ENCODE measurements at places on chromosomes 1 and 21.

GRCh38 chr1:56564615-56565014 lies 14.7 kb downstream of the PLPP3 start:
- no peak for DNase-seq

DNA sequence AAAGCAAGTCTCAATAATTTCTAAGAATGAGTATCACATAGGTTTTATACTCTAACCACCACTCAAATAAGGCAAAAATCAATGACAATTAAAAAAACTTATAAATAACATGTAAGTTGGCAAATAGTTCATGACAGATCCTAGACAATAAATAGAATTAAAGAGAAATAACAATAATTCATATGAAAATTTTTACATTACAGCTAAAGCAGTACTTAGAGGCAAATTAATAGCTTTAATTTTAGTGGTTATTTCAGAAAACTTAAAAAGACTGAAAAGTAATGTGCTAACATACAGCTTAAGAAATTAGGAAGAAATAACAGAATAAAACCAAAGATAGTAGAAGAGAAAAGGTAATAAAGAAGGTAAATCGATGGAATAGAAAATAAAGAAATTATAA lies 179.9 kb upstream of the SPAG17 start:
- DNase-seq = no peak

GRCh38 chr1:226497991-226498639 lies 50.4 kb upstream of the STUM start:
- no peak for DNase-seq

DNA sequence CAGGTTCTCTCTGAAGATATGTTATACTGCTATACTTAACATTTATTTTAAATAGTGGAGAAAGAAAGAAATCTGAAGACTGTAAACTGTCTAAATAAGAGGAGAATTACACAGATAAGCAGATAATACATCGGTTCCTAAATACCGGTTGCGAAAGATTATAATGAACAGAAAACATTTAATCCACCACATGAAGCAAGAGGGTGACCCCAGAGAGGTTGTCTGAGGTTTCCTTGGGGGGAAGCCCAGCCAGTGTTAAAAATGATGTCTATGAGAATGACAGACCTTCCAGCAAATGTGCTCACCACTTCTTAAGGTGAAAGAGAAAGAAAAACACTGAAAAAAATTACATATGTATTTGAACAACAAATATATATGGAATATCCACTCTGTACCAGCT lies 356.4 kb upstream of the KAZN start:
- no peak for DNase-seq

- DNase-seq = no peak
Measured at GRCh38 chr1:221084681-221085080, 205.4 kb downstream of the HLX start.

DNA sequence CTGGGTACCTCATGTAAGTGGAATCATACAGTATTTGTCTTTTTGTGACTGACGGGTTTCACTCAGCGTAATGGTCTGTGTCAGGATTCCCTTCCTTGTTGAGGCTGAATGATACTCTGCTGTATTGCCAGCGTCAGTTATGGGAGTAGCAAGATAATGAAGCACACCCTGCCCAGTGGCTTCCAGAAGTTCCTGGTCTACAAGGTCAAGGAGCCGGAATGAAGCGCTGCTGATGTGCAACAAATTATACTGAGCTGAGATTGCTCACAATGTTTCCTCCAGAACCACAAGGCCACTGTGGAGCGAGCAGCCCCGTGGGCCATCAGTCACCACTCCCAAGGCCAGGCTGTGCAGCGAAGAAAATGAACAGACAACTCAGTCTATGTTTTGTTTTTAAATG lies 24.0 kb upstream of the TDRD10 start:
- DNase-seq = no peak

DNA sequence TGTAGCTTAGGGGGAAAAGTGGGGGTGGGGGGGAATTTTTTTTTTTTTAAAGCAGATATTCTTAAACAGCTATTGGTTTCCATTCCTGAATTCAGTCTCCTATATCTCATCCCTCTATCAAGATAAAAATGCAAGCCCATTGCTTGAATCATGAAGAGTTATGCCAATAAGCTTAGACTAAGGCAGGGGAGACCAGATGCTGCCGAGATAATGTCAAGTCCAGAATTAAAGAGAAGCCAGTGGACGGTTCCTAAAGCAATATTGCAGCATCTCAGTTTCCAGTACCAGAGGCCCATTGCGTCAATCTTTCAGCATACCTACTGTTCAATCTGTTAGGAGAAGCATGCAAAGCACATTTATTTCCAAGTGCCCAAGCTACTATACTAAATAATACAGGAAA lies 309.4 kb downstream of the BARHL2 start:
- no peak for DNase-seq

DNA sequence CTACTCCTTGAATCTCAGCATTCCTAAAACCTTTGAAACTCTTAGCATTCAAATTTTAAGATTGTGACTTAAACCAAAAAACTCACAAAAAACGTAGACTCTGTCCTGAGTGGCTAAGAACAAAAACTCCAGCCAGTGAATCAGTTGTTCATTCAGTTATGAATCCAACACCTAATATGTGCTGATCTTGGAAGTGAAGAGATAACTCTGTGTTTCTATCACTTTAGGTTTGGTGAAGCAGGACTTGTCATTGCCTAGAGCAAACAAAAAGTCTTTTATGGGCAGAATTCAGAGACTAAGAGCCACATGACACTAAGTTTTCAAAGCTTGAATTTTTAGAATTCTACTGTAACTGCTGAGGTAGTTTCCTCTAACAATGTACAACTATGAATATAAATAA lies 10.4 kb upstream of the GPR137B start:
- no peak for DNase-seq

- no peak for DNase-seq
Measured at GRCh38 chr1:59994302-59995198, 68.0 kb upstream of the CYP2J2 start.

DNA sequence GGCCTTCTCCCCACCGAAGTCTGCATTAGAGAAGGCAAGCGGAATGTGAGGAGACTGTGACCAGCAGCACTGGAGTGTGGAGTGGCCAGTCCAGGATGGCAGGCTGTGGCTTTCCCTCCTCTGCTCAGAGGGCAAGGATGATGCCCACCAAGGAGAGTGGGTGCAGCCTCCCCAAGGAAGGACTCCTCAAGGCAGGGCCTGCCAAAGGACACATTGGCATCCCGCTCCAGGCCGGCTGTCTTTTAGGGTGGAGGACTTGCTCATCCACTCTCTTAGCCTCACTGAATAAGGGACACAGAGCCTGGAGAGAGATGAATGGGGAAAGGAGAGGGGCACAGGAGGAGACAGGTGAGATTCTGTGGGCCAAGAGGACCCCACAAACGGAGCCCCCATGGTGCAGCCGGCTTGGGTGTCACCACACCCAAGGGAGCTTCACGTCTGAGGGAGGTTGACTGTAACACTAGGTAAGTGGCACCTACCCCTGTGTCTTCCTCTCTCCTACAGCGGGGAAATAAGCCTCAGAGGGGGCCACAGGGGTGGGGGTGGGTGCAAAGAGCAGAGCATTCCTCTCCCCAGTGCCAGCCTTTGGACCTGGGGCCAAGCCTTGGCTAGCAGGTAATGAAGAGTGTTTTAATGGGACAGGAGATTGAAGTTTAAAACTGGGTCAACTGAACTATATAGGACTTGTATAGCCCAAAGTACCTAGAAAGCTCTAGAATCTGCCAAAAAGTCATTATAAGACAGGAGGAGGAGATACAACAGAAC lies 4.2 kb upstream of the NES start:
- DNase-seq = no peak

GRCh38 chr1:219871427-219872057 lies 56.8 kb downstream of the SLC30A10 start:
- DNase-seq = no peak

- DNase-seq = no peak
Measured at GRCh38 chr21:46425571-46425970, 33.1 kb upstream of the DIP2A start.

DNA sequence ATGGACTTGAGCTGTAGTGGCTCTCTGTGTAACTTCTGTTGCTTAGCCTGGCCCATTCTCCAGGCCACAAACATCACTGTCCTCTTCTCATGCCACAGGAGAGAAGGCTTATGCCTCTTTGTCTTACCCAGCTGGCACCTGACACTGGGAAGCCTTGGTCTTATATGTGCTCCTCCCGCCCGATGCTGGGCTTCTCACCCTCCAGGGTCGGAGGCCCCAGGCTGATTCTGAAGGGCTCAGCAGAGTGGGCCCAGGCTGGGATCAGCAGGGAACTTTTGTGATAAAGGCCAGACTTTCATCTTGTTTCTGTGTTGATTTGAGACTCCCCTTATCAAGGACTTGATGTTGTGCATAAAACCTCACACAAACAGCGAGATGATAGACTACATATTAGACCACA lies 29.8 kb downstream of the TRPM2 start:
- no peak for DNase-seq

DNA sequence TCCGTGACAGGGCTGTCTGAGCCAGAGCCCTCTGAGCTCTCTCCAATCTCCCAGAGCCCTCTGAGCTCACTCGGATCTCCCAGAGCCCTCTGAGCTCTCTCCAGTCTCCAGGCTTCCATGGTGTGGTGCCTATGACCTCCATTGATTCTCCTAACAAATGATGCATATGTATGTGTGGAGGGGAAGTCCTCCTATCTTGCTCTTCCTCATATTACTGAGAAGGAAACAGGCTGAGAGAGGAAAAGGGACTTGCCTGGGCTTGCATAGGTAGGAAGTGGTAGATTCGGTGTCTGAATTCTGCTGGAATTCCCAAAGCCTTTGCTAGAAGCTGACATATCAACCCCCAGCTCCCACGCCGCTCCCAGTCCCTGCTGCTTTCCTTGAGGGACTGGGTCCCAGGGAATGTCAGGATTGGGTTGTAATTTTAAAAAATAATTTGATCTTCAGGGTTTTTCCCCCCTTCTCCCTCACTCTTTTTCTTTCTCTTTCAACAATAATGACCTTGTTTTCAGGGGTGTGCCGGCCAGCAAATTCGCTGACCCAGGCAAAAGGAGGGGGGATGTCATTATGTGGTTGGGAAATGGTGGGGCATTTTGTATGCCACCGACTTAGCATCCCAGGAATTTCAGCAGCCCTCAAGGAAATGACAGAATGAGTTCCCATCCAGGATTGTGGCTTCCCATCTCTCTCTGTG lies 42.3 kb upstream of the RUNX3 start:
- no peak for DNase-seq

DNA sequence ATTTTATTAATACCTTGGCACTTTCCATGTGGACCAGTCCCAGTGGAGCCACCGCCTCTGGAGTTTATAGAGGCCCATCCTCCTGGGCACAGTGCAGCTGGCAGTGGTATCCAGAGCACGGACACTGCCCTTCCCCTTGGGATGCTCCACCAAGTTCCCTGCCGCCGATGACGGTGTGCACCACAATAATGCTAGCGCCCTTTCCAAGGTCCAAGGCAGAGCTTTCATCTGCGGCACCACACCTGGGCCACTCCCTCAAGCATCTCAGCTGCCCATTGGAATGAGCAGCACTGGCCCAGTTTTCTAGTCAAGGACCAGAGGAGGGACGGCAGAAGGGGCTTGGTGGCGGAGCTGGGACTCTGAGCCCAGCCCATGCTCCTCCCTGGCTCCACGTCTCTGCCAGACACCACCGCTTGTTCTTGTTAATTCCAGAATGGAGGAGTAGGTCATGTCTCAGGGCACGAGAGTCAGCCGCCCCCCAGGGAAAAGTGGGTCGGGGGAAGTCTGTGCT lies 24.5 kb downstream of the SIM2 start:
- DNase-seq = no peak

DNA sequence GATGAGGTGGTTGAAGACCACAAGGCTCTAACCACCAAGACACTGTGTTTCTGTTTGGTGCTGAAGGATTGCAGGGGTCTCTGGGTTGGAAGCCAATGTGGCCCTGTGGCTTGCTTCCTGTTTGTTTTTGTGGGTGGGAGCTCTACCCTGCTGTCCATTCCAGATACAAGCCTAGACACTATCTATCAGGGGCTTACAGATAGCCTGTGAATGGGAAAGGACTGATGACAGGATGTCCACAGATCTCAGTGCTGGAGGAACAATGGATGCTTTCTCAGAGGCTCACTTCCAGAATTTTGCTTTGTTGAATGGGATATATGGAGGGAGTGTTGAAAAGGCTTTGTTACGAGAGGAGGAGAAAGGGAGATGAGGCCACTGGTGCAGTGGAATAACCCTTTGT lies 69.7 kb downstream of the NOS1AP start:
- DNase-seq = no peak

DNA sequence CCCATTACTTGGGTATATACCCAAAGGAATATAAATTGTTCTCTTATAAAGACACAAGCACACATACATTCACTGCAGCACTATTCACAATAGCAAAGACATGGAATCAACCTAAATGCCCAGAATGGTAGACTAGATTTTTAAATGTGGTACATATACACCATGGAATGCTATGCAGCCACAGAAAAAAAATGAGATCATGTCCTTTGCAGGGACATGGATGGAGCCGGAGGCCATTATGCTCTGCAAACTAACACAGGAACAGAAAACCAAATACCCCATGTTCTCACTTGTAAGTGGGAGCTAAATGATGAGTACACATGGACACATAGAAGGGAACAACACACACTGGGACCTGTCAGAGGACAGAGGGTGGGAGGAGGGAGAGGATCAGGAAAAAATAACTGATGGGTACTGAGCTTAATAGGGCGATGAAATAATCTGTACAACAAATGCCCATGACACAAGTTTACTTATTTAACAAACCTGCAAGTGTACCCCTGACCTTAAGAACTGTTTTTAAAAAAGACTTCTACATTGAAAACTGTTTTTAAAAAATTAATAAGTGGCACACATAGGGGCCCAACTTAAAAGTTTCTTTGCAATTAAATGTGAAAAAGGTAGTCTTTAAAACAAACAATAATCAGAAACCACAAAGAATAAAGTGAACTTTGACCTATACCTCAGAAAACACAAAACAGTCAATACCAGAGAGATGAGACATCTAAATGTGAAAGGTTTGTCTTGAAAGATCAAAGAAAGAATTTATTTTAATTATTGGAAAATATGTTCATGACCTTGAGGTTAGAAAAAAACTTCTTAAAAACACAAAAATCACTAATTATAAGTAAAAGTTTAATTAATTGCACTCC lies 75.2 kb downstream of the CDC42BPA start:
- DNase-seq = no peak

- DNase-seq = no peak
Measured at GRCh38 chr1:167543199-167543990, 10.2 kb downstream of the CREG1 start.

DNA sequence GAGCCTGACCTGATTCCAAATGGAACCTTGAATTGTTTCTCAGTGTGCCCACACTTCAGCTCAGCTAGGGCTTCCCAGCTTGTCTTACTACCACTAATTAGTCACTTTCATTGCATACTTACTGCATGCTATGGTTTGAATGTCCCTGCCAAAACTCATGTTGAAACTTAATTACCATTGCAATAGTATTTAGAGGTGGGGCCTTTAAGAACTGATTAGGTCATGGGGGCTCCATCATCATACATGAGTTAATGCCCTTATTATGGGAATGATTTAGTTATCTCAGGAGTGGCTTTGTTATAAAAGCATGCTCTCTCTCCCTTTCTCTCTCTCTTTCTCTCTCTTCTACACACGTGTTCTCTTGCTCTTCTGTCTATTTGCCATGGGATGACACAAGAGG lies 68.3 kb downstream of the NENF start:
- no peak for DNase-seq

Measured in right forelimb (tissue), 1 donor.